CD8-positive, alpha-beta memory T cell (primary cell): ENCODE measurements at places on chromosomes 5 and 9.

GRCh38 chr5:179243333-179243732 lies 101.9 kb downstream of the ADAMTS2 start:
- DNase-seq: no peak

GRCh38 chr9:93387791-93388190 lies 63.7 kb upstream of the FAM120A start:
- no peak for DNase-seq

DNA sequence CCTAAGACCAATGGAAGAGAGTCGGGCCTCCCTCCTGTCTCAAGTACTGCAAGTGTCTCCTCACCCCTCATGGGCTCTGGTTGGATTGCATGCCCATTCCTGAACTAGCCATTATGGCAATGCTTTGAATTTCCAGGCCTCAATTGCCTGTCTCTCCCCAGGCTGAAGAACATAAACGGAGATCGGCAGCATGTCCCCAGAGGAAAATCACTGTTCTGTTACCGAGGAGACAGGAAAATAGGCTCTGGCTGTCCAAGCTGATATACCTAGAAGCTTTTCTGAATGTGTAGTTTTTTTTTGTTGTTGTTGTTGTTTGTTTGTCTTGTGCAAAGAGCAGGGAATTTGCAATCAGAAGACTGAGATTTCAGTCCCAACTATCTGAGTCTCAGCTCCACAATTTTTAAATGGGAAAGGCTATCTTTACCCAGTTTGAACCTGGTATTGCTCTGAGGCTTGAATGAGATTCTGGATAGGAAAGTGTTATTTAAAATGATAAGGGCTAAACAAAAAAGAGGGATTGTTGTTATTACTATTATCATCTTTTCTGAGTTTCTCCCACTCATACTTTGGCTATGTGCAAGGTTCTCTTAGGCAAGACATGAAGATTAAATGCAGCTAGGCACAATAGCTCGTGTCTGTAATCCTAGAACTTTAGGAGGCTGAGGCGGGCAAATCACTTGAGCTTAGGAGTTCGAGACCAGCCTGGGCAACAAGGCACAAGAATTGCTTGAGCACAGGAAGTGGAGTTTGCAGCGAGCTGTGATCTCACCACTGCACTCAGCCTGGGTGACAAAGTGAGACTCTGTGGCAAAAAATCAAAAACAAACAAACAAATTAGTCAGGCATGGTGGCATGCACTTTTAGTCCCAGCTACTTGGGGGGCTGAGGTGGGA lies 77.2 kb upstream of the KLF9 start:
- DNase-seq: no peak

GRCh38 chr5:9239071-9239470 lies 306.8 kb downstream of the SEMA5A start:
- DNase-seq: no peak

DNA sequence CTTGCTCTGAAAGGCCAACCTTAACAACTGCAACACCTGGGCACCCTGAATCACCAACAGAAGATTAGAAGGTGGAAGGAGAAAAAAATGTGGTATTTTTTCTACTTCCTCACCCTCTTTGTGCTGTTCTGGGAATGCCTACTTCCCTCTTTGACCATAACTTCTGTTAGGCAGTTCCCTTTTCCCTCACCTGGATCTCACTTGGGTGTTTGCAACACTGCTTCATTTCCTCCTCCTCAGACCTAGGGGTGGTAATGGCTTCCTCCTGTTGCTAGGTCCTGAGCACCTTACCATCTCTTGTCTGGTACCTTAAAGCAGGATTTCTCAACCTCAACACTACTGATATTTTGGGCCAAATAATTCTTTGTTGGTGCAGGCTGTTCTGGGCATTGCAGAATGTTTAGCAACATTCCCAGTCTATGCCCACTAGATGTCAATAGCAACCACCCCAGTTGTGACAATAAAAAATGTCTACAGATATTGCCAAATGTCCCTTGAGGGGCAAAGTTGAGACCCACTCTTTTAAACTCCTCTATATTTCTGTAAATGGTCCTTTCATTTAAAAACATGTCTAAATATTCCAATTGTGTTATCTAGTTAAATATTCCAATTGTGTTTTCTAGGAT lies 300.0 kb upstream of the VLDLR start:
- no peak for DNase-seq

GRCh38 chr5:151427258-151427657 lies 20.1 kb upstream of the SLC36A1 start:
- DNase-seq: no peak

- DNase-seq: no peak
These were observed 585.2 kb upstream of the C9orf72 start for GRCh38 chr9:28158451-28158850.

- no peak for DNase-seq
These were observed 79.8 kb upstream of the MELK start for GRCh38 chr9:36492865-36493264.

GRCh38 chr5:58786035-58786434 lies 203.2 kb downstream of the RAB3C start:
- no peak for DNase-seq

DNA sequence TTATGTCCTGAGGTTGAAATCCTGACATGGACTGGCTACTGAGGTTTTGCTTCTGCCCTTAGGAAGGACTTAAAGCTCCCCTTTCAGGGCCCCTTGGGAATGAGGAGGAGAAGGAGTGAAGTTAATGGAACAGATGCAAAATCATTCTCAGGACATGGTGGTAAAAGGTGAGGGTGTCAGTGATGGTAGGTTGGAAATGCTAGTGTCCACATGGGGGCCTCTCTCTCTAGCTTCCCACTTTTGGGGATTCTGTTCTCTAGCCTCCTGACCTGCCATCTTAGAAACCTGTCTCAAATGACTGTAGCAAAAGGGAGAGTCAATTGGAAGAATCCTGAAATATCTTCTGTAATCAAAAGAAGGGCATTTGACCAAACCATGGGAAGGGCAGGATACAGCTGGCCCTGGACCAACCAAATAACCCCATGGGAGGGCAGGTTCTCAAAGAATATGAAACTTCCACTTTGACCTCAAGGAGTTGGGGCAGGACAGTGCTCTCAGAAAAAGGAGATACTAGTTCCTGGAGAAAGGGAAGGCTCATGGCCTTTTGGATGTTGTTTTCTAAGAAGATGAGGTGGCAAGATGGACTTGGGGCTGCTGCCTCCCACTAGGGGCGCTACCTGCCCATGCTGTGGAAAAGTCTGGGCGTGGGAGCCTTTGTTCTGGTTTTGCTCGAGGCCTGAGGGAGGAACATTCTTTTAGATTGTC lies 21.2 kb upstream of the MLANA start:
- no peak for DNase-seq

DNA sequence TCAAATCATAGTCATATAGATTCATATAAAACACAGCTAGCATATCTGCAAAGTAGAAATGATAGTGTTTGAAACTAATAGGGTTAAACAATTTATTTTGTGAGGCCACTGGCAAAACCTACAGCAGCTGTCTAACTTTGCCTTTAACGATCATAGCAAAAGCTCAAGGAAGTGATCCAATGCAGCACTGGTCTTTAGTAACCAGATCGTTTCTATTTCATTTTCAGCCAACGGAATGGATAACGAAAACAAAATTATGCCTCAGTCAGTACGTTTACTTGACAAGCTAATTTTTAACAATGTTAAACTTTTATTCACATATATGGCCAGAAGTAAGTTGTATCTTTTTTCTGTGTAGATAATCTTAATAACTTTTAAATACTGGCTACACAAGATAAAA lies 17.7 kb downstream of the MLLT3 start:
- peak; percentile 16 for DNase-seq

DNA sequence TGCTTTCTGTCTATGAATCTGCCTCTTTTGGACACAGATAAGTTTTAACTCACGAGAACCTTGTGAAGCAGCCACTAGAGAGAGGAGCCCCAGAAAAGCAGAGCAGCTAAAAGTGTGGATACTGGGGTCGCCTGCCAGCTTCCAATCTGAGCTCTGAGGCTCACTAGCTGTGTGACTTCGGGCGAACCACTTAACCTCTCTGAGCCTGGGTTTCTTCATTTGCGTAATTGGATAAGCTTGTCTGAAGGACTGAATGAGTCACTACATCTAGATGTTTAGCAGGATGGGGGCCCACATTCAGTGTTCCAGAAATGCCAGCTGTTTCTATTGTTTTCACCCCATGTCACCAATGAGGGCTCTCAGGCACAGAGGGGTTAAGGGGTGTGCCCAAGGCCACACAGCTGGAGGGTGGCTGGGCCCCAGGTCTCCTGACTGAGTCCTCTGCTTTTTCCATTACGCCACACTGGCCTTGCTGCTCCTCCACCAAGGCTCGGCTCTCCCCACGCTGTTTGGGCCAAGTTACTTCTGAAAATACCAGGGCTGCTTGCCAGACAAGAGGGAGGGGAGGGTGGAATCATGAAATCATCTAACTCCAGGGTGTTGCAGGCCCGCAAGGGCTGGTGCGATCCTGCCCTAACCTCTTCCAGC lies 36.2 kb downstream of the SH3PXD2B start:
- no peak for DNase-seq

DNA sequence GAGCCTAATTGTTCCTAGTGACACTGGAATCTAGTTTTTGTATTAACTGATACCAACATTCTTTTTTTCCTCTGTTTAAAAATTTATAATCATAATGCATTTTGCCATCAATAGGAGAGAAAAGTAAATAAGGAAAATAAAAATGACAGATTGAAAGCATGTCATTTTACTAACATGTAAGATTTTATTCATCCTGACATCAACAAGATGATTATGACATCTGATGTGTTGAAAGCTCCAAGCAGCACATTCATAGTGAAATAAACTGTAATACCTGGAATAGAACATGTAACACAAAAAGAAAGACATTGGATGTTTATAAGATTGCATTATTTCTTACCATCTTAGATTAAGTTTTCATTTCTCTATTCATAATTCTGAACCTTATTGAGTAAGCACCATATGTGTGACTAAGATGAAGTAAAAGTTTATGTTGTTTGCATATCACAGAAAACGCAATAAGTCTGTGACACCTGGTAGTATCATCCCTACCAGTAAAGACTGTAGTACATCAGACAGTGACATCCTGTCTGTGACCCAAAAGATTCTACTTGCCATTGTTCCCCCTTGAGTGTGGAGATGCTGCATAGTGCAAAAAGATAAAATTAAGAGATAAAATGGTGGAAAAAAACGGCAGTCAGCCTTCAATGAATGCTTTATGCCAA lies 225.6 kb downstream of the PCSK5 start:
- DNase-seq: no peak

- no peak for DNase-seq
These were observed 623.2 kb upstream of the FAM174A start for GRCh38 chr5:99911971-99912370.

DNA sequence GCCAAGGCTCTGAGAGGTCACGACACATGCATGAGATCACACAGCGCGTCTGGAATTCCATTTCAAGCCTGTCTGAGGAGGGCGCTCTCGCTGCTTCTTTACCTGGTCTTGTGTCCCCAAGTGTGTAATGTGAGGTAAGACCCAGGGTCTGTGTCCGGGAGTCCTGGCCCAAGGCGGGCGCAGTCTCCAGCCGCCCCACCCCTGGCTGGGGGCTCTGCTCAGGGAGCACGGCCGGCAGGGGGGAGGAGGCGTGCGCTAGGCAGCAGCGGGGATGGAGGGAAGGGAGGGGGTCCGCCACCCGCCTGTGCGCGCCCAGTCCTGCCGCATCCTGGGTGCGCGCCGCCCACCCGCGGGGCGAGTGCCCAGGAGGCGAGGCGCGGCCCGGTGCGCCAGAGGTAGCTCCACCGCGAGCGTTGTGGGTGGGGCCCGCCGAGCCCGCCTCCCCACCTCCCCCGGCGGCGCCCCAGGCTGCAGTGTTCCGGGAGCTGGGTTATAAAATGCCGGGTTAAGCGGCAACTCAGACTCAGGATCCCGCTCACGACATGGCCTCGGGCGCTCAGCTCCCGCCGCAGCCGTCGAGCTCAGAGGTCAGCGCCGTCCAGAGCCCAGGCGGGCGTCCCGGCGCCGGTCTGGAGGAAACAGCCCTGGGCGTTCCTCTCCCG lies at the start of gene CCNI2:
Gene CCNI2, plus strand, starts transcription at position 473 of the 662 bp plus-strand sequence. Its CDS starts 70 bp downstream, at position 543.
- DNase-seq: peak; percentile 82

DNA sequence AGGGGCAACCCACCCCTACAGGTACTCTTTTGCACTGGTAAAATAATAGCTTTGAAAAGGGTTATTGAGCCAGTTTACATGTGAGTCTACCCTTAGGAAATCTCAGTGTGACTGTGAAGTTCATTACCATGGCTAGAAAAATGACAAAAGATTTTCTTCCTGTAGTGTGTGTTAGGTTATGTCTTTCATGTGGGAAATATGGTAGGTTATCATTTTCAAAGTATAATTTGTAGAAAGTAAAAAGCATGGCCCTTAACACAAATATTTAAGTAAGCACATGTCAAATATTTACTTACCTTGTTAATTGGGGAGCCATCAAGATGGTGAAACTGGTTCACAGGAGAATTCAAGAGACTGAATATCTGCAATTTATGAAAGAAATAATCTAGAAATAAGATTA lies 37.3 kb upstream of the PLPP1 start:
- no peak for DNase-seq

GRCh38 chr5:83683836-83684235 lies 36.8 kb downstream of the HAPLN1 start:
- DNase-seq: no peak

DNA sequence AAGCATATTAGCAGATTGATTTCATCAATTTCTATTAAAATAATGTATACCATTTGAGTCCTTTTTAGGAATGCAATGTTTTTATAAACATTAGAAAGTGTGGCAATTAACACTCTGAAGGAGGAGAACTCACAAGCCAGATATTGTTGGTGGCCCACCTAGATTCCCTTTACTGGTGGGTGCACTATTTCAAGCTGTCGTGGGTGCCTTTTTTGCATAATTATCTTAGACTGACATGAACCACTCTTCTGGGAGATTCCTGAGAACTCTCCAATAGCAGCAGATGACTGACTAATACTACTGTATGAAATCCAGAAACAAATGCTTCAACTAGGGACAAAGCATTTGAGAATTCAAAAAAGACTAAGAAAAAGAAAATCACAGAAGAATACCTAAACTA lies 526.0 kb downstream of the CDH18 start:
- DNase-seq: no peak

DNA sequence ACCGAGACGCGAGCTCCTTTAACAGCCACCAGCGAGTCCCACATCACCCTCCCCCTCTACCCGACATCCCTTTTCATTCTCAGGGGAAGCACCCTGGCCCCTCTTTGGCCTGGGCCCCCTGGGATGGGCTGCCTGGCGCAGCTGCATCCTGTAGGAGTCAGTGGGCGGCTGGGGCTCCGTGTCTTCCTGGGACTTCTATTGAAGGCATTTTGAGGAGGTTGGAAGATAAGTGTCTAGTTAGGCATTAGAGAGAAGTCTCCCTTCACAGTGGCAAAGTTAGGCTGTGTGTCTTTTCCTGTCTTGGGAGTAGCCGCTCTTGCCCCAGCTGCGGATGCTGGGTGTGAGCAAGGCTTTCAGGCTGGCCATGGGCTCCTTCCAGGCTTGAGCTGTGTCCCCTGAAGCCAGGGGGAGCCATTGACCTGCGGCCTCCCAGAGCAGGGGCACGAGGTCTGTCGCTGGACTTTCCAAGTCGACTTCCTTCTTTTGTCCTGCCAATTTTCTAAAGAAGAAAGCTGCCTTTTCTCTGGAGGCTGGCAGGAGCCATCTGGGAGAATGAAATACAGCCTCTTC lies 18.6 kb upstream of the NKD2 start:
- DNase-seq: no peak

GRCh38 chr5:124706051-124706450 lies 40.4 kb downstream of the ZNF608 start:
- no peak for DNase-seq

- DNase-seq: no peak
These were observed 143.2 kb downstream of the C9orf152 start for GRCh38 chr9:110064803-110065202.

- no peak for DNase-seq
These were observed 6.3 kb upstream of the NR5A1 start for GRCh38 chr9:124513376-124513994.
